ENCODE measurements at places on chromosomes 4 and X. TPM values are rescaled to one million over a fixed set of nuclear protein-coding genes. Genes with fewer than 3 reads are reported as not detected.

Gene UGT2A1
- total RNA-seq, result not detected

Gene PARM1
- 23.0 TPM for total RNA-seq

Gene HELT
- not detected for total RNA-seq

GRCh38 chr4:3483471-3483921 is 20.4 kb downstream of the DOK7 start:
- no peak for DNase-seq

GRCh38 chr4:77342170-77342810 is 185.3 kb downstream of the CCNG2 start:
- no peak for DNase-seq

DNA sequence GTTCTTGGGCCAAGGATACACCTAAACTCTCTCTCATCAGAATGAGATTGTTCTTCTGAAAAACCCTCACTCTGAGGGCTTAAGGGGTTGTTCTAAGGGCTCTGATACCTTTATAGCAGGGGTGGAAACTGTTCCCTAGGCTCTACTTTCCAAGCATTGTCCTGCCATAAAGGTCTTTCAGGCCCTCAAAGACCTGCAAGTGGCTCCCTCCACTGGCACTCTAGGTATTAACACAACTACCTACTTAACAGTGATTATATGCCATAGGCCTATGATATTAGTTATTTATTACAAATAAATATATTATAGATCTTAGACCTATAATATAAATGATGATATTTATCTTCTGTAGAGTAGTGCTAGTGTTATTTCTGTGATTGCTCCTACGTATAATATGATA is 473.7 kb upstream of the RPS6KA3 start:
- DNase-seq, result no peak

- DNase-seq, result peak; percentile 79
Observed at GRCh38 chr4:162163892-162164759, at the start of gene FSTL5. TSS of gene FSTL5 (minus strand) at chr4:162164000. CDS start at chr4:162111396, 52,604 bp downstream.

DNA sequence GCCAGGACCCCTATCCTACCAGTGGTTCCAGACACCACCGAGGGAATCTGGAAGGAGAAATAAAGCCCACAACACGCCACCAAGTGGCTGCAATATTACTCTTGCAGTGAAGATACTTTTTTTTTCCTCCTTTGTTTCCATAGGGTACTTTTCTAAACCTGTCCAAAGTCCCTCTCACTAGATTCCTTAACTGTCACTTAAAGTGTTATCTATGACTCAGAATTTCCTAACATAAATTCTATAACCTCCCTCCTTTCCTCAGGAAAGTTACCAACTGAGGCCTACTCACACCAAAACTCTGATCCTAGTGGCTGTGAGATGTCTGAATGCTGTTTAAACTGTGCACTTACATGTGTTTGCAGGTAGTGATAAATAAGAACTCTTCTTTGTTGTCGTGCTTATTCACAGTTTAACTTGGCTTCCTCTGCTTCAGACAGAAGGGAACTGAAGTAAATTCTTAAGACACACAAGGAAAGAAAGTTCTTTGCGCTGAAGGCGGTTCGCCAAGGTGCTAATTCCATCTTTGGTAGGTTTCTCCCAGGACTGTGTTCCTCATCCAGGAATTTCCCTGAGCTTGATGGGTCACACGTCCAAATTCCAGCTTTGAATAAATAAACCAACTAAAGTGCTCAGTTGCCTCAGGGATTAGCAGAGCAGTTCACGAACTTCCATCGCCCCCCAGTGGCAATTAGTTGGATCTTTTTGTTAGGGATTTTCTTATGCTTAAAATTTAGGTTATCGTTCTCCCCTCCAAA is 10.7 kb upstream of the HCCS start:
- DNase-seq, result no peak

DNA sequence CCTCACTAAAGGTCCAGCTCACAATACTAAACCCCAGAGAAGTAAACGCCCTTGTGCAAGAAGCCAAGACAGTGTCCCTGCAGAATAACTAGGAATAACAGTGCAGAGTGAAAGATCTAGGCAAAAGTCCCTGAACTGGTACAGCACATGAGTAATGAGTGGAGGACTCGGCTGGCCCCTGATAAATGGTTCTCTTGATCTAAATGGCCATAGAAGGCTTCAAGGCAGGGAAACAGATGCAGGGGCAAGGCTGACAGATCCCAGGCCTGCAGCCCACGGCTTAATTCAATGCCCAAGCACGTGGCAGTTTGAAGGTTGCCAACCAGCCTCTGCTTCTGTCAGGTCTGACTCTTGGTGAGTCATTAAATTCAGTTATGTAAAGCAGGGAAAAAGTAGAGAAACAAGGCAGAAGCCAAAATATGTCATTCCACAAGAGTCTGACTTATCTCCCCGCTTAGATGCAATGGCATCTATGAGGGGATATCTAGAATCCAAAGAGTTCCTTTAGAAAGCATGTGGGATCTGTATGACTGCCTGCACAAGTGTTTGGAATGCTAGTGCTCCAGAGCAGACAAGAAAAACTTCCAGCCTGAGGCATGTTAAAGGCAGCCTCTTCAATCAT is 121.3 kb downstream of the PRDM5 start:
- no peak for DNase-seq

GRCh38 chrX:29542152-29542551 is 673.2 kb upstream of the MAGEB2 start:
- no peak for DNase-seq

DNA sequence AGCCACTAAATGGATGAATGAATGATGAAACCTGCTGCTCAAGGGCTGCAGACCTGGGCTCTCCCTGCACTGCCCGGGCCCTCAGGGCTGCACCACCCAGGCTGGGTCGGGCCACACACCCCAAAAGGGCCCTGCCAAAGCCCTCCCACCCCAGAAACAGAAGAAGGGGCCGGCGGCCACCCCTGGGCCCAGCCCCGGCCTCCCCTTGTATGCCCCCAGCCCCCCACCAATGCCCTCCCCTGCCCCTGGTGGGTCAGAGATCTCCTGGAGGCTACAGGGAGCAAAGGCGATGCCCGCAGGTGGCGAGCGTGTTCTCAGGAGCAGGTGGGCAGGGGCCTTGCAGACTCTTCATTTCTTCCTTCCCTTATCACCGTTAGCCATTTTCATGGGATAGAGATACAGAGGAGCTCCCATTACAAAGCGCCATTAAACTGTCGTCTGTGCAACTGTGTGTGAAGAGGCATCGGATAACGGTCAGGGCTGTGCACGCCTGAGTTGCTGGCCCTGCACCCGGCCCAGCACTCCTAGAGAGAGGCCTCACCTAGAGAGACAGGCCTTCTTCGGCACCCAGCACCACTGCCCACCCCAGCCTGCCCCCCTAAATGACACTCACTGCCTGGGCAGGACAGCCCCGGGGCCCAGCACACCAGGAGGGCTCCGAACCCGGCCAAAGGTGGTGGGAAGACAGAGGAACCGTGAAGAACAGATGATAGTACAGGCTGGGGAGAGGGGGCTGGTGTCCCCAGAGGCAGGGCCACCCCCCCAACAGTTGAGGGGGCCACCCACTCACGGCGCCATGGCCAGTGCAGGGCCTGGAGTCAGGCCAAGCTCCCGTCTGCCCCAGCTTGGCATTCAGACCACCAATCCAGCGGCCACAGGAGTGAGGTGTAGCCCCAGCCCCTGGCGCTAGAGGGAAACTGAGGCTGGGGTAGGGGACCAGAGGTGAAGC is 133.7 kb downstream of the FAM53A start:
- DNase-seq, result no peak

DNA sequence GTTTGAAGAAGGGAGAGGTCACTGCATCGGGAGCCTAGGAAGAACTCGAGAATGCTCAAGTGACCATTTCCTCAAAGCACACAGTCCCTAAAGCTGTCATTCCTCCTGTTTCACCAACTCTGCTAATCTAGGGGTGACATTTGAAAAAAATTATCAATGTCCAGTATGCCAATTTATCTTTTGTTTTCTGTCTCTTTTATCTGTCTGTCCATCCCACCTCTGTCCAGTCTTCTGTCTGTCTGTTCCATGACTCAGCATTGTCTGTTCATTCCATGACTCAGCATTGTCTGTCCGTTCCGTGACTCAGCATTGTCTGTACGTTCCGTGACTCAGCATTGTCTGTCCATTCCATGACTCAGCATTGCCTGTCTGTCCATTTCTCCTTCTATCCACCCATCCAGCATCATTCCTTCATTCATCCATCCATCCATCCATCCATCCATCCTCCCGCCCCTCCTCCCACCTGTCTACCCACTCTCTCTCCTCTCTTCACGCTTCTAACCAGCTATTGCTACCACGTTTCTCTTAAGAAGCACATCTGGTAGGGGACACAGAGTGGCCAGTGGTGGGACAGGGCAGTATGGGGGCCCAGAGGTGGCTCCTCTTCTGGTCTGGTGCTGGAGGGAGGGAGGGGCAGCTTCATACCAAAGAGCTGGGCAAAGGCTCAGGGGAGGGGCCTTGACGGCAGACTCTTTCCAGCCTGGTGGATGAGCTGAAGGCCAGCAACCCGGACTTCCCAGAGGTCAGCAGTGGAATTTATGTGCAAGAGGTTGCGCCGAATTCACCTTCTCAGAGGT is 34.1 kb downstream of the HTRA3 start:
- DNase-seq, result no peak

Measured in pancreas (tissue), 10 donors.